ENCODE measurements at places on chromosomes 4 and X. TPM values are rescaled to one million over a fixed set of nuclear protein-coding genes. Genes with fewer than 3 reads are reported as not detected.
A peak's percentile ranks its signal among the peaks of the same experiment; 100 is the strongest.

GRCh38 chr4:4857001-4857808 is 2.3 kb upstream of the MSX1 start:
- H3K4me1 ChIP-seq: peaks cover 4% of the 10 kb centered on the region
- H3K27ac ChIP-seq: no peak overlapping the region
- H3K36me3 ChIP-seq: no peaks in the 10 kb centered on the region
- peak; percentile 7 for DNase-seq
- no peaks in the 10 kb centered on the region for H3K27me3 ChIP-seq
- H3K4me3 ChIP-seq: no peak overlapping the region

DNA sequence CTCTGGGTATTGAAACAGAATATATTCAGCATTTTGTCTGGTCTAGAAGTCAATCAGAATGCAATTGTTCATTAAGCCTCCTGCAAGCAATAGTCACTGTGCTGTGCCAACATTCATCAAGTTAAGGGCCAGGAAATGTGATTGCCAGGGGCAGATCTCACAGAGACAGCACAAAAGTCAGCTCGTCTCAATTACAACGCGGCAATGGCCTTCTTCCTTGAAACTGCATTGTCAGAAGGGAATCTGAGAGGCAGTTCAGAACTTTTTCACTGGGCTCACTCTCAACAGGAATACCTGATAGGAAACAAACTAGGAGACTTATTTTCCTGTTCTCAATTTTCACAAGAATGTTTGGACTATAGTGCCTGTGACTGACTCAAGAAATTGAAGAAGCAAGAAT is 131.1 kb upstream of the NR3C2 start:
- H3K36me3 ChIP-seq: no peaks in the 10 kb centered on the region
- no peak overlapping the region for H3K27ac ChIP-seq

PABPC4L gene
- total RNA-seq: 1.4 TPM

DNA sequence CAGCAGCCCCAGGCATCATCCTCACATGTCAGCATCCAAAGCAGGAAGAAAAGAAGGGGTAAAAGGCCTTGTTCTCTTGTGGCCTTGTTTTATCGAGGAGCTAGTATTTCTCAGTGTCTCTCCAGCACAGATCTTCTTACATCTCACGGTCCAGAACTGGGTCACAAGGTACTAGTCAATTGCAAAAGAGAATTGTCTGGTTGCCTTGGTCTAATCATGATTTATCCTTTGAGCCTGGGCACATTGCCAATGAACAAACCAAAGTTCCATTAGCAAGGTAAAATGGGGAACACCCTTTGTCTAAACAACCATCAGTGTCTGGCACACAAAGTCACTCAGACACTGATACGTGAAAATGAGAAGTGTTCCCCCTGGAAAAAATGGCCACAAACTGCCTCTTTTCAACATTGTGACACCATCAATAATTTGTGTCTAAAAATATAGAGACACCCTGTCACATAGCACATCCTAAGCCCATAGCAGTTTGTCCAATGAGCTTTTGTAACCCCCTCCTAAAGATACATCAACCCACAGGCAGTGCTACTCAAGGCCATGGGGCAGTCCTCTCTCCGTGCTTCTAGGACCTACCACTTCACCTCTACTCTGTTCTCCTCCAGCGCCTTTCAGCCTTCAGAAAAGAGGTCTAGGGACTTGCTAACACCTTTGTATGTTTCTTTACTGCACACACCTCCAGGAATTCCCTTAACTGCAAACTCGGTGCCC is 534.4 kb downstream of the MID1IP1 start:
- H3K4me1 ChIP-seq: peaks cover 4% of the 10 kb centered on the region
- no peaks in the 10 kb centered on the region for H3K36me3 ChIP-seq
- DNase-seq: no peak
- H3K27me3 ChIP-seq: no peaks in the 10 kb centered on the region
- no peak overlapping the region for H3K27ac ChIP-seq

NWD2 gene
- total RNA-seq: not detected

DNA sequence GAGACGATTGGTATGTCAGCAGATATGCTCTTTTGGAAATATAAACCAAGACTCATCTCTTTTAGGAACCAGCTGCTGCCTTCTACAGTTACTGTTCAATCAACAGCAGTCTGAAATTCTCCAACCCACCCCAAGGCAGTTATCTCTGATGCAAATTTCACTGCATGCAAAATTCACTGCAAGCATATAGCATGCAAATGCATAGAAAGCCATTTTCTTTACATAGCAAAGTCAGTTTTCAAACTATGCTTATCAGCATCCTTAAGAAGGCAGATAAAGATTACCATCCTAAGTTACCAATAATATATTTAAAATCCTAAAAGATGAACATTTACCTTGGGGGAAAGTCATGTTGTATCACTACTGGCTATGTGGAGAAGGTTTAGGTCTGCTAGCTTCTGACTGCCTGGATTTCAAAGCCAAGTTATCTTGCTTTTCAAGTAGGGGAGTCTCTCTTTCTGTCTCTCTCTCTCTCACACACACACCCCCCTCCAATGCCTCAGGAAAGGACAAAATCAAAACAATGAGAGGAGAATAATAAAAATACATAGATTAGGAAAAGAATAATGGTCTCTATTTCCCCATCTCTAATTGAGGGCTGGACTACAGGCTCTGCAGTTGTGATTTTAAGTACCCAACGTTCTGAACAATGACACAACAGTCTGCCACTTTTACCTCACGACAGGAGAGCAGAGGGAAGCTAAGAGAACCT is 1.5 kb downstream of the NMU start:
- no peak overlapping the region for H3K4me3 ChIP-seq
- no peak overlapping the region for H3K27ac ChIP-seq
- no peaks in the 10 kb centered on the region for H3K27me3 ChIP-seq
- peaks cover 6% of the 10 kb centered on the region for H3K4me1 ChIP-seq

CD38 gene
- total RNA-seq: 0.97 TPM

- DNase-seq: no peak
- no peak overlapping the region for H3K4me3 ChIP-seq
- no peak overlapping the region for H3K27ac ChIP-seq
- no peaks in the 10 kb centered on the region for H3K27me3 ChIP-seq
These were observed 69.7 kb upstream of the DCLK2 start for GRCh38 chr4:150008546-150008945.

- no peak for DNase-seq
- H3K36me3 ChIP-seq: no peaks in the 10 kb centered on the region
- H3K4me1 ChIP-seq: peaks cover 33% of the 10 kb centered on the region
- no peaks in the 10 kb centered on the region for H3K27me3 ChIP-seq
- H3K4me3 ChIP-seq: no peak overlapping the region
These were observed 231.5 kb downstream of the MAML3 start for GRCh38 chr4:139922406-139923024.

DNA sequence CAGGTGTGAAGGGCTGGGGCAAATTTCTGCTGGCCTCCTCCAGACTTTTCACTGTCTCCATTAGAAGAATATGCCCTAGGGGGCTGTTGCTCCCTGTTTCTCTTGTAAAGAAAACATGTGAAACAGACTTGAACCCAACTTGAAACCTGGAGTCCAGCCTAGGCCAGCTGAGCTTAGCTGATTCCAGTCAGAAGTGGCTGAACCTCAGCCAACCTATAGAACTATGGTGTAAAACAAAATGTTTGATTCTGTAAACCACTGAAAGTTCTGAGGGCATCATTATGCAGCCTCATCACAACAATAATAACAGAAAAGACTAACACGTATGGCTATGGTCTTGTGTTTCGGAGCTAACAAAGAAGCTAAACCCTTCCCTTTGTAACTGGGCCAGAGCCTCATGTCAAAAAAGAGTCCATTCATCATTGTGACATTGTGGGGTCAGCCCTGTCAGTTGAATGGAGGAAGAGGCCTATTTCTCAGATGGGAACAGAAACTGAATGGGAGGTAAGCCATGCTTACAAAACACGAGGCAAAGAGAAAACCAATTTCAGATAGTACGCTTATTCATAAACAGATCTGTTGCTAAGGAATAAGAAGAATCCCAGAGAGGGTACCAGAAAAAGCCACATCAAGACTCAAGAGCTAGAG is 34.1 kb downstream of the SETD7 start:
- no peaks in the 10 kb centered on the region for H3K36me3 ChIP-seq
- H3K27ac ChIP-seq: no peak overlapping the region
- no peaks in the 10 kb centered on the region for H3K27me3 ChIP-seq

GRCh38 chr4:24186466-24186865 is 296.6 kb upstream of the PPARGC1A start:
- no peaks in the 10 kb centered on the region for H3K4me1 ChIP-seq
- H3K4me3 ChIP-seq: no peak overlapping the region
- no peak for DNase-seq
- no peaks in the 10 kb centered on the region for H3K27me3 ChIP-seq

ZMAT1 gene
- 14.0 TPM for total RNA-seq

- no peak overlapping the region for H3K27ac ChIP-seq
- no peak overlapping the region for H3K4me3 ChIP-seq
- H3K27me3 ChIP-seq: no peaks in the 10 kb centered on the region
- no peaks in the 10 kb centered on the region for H3K36me3 ChIP-seq
These were observed 201.4 kb downstream of the SPOCK3 start for GRCh38 chr4:167032871-167033270.

DNA sequence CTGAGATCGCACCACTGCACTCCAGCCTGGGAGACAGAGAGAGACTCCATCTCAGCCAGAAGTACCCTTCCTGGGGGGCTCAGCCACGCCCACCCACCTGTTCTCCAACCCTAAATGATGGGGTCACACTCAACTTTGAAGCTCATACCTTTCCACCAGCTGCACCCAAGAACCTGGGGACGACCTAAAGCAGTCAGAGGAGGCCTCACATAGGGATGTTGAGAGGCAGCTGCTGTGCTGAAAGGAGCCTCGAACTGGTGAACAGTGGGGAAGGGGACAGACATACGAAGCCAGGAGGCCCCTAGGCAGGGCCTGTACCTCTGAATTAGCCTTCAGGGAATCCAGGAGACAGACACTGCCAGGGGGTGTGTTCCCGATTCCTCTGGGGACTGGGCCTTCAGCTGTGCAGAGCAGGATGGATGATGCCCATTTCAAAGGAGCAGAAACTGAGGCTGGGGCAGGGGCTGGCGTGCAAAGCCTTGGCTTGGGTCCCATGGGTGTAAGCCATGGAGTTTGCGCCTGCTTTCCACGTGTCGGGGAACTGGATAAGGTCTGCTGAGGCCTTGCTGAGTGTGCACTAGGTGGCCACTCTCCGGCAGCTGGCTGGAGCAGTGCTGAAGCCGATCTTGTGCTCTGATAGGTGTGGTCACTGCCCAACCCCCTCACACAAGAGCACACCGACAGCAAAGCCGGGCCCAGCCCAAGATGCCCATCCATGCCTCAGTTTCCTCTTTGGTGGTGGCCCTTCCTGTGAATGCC is 130.8 kb downstream of the CPZ start:
- H3K27ac ChIP-seq: no peak overlapping the region
- H3K36me3 ChIP-seq: no peaks in the 10 kb centered on the region
- no peaks in the 10 kb centered on the region for H3K4me1 ChIP-seq
- H3K4me3 ChIP-seq: no peak overlapping the region
- no peaks in the 10 kb centered on the region for H3K27me3 ChIP-seq
- no peak for DNase-seq

- no peaks in the 10 kb centered on the region for H3K27me3 ChIP-seq
- no peak overlapping the region for H3K27ac ChIP-seq
- no peaks in the 10 kb centered on the region for H3K36me3 ChIP-seq
- H3K4me1 ChIP-seq: no peaks in the 10 kb centered on the region
- DNase-seq: no peak
These were observed 372.6 kb upstream of the TECRL start for GRCh38 chr4:64781737-64782326.

CPZ gene
- 212 TPM for total RNA-seq

ARHGAP4 gene
- total RNA-seq: 10.2 TPM

GRCh38 chrX:53681661-53682060 is 4.9 kb downstream of the HUWE1 start:
- no peaks in the 10 kb centered on the region for H3K4me1 ChIP-seq
- DNase-seq: no peak
- no peak overlapping the region for H3K4me3 ChIP-seq

DNA sequence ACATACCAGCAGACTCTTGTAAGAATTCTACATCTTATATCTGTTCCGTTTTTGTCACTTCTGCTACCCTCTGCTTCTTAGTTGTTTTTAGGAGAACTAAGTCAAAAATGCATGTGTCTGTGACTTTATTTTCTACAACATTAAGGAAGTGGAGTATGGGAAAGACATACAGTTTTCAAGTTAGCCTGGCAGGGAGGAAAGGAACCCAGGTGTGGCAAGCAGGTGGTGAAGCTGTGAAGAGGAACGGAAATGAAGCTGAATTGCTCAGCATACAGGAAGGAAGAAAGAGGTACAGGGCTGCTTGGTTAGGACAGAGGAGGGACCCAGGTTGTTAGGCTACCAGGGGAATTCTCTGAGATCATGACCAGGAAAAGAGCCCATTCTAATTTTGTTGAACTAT is 9.4 kb downstream of the GPRIN3 start:
- H3K4me1 ChIP-seq: peaks cover 1% of the 10 kb centered on the region
- no peaks in the 10 kb centered on the region for H3K27me3 ChIP-seq
- H3K4me3 ChIP-seq: no peak overlapping the region
- H3K27ac ChIP-seq: no peak overlapping the region
- H3K36me3 ChIP-seq: no peaks in the 10 kb centered on the region

DNA sequence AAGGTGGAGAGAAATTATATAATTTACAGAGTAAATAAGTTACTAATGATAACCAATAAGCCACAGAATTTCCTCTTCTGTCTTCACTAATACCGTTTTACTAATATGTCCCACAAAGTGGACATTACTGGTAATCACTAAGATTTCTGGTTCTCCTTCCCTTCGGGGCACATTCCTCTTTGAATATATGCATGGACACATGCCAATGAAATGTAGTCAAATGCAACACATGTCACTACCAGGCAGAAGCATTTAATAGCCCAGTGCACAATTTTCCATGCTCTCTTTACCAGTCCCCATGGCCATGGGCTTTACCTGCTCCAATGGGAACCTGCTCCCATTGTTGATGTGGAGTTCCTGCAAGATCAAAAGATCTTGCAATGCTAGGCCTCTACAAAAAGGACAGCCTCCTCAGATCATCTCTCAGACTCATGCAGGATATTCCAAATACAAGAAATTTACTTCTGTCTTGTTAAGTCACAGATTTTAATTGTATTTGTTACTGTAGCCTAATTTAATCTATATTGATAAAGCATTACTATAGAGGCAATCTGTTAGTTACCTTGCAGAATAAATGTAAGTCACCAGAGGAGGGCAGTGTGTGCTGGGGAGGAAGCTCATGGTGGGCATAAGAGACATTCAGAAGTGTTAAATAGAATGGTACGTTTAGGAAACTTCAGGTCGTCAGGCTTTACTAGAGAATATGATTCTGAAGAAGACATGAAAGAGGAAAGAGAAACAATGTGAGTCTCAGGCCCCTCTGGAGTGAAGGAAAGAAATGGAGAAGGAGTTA is 37.1 kb upstream of the INPP4B start:
- H3K27me3 ChIP-seq: no peaks in the 10 kb centered on the region
- no peaks in the 10 kb centered on the region for H3K36me3 ChIP-seq
- no peak overlapping the region for H3K4me3 ChIP-seq
- H3K4me1 ChIP-seq: no peaks in the 10 kb centered on the region

GRCh38 chrX:146355440-146355839 is 454.1 kb upstream of the CXorf51B start:
- DNase-seq: no peak
- H3K27me3 ChIP-seq: no peaks in the 10 kb centered on the region
- no peaks in the 10 kb centered on the region for H3K4me1 ChIP-seq
- no peaks in the 10 kb centered on the region for H3K36me3 ChIP-seq

DNA sequence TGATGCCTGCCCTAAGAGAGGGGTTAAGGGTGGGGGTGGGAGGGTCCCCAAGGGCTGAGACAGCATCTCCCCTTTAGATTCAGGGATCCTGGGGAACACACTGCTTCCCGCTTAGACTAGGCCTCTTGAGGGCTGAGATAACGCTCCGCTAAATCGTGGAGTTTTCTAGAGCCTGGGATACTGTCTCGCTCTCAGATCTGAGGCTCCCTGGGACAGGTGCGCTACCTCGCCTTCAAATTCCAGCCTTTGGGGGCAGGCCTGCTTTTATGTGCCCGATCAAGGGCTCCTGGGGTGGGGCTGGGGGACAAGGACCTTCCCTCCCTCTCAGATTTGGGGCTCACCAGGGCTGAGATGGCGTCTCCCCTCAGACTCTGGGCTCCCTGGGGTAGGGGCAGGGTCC is 440 bp upstream of the ARHGAP36 start:
- no peak overlapping the region for H3K4me3 ChIP-seq
- H3K27me3 ChIP-seq: no peaks in the 10 kb centered on the region

Data from ovary (tissue), 10 donors.